ENCODE measurements at places on chromosomes 4 and X.

- DNase-seq = no peak
These were observed 117.9 kb upstream of the HS3ST1 start for GRCh38 chr4:11546391-11547175.

- DNase-seq = no peak
These were observed 650.8 kb downstream of the PCDH7 start for GRCh38 chr4:31370866-31371465.

GRCh38 chrX:10884246-10884645, 226.9 kb upstream of the HCCS start:
- DNase-seq = no peak

GRCh38 chrX:31747411-31747810, 675.6 kb upstream of the FTHL17 start:
- no peak for DNase-seq

DNA sequence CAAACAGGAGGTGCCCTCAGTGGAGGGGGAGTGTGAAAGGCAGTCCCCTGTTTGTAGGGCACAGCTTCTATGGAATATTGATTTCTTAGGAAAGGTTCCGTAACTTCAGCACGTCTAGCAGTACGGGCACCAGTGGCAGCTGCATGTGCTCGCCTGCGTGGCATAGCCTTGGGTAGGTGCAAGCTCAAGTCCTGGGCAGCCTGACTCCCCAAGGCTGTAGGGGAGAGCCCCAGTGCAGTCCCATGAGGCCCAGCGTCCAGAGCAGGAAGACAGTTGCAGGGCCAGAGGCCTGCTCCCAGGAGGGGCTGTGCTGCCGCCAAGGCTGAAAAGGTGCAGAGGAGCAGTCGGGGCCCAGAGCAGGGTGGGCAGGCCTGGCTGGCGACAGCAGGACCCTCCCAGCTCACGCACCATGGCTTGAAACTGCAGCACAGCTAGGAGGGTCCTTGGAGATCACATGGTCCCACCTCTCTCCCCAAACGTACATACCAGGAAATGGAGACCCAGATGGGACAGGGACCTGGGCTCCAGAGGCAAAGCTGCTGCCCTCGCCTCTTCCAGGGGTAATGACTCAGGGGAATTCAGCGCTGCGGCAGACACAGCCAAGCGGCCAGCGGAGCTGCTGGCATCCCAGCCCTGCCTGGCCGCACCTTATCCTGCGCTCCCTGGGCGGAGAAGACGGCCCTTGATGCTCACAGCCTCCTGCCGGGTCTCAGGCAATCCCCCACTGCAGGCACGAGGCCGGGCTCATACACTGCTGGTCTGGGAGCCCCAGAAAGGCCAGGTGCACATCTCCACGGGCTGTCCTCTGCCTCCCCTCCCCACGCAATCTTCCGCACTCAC, 6.0 kb upstream of the DUSP9 start:
- no peak for DNase-seq

GRCh38 chr4:126986828-126987227, 645.9 kb upstream of the INTU start:
- DNase-seq = no peak
